ENCODE measurements at places on chromosomes 7 and 10.

- no peak for DNase-seq
Observed at GRCh38 chr10:48632166-48632565, 27.3 kb upstream of the ARHGAP22 start.

GRCh38 chr7:55730197-55730596 lies 132.4 kb downstream of the SEPTIN14 start:
- no peak for DNase-seq

DNA sequence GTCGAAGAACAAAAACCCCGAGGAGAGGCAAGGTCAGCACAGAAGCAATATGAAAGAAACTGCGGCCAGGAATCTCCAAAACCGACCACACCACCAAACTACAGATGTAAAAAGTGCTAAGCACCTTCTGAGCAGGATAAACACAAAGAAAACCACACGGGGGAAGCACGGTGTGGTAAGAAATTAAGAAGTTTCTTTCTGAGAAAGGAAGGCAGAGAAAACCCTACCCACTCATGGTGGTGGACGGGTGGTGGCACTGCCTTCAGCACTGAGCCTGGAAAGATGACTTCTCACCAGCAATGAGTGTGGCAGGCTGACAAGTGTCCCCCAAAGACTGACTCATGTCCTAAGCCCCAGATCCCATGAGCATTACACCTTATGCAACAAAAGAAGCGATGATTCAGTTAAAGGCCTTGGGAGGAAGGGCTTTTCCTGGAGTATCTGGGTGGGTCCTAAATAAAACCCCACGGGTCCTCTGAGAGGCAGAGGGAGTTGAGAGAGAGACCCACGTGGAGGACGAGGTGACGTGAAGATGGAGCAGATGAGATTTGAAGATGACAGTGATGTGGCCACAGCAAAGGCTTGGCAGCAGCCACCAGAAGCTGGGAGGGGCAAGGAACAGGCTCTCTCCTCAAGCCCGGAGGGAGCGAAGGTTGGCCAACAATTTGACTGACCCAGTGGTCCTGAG lies 124.9 kb downstream of the DLG5 start:
- DNase-seq: peak; percentile 77

GRCh38 chr10:1354809-1355710 lies 298.9 kb downstream of the WDR37 start:
- no peak for DNase-seq

DNA sequence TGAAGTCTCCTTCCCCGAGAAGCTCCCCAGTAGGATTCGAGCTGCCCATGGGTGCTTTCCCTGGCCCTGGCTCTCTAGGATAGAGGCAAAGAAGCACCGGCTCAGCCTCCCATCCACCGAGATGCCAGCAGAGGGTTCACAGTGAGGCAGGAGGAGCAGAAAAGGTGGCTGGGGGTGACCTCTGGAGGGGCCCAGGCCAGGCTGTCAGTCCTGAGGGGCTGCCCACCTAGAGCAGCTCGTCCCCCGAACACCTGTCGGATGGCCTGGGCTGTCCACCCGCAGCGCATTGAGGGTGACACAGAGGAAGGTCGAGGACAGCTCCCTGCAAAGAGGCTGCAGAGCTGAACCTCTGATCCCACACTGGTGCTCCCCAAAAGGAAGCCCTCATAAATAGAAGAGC lies 167.2 kb upstream of the PPP2R2D start:
- no peak for DNase-seq

GRCh38 chr7:99390941-99391602 lies 16.5 kb downstream of the ARPC1B start:
- DNase-seq: no peak

DNA sequence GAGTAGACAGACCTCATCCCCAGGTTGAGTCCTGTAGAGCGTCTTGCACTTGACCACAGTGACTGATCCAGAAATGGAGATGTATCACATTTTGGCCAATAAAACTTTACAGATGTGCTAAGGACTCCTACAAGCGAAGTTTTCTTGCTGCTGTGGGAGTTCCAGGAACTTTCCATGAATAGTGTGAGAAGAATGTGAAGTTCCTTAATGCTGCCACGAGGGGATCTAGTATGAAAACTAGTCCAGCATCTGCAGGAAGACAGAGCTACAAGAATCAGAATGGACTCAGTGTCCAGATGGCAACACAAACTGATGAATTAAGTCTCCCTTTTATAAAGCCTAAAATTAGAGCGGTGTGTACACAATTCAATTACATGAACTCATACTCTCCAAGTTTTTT lies 14.8 kb upstream of the LSM8 start:
- DNase-seq: no peak

GRCh38 chr10:116891208-116891607 lies 41.9 kb downstream of the ENO4 start:
- DNase-seq: no peak

DNA sequence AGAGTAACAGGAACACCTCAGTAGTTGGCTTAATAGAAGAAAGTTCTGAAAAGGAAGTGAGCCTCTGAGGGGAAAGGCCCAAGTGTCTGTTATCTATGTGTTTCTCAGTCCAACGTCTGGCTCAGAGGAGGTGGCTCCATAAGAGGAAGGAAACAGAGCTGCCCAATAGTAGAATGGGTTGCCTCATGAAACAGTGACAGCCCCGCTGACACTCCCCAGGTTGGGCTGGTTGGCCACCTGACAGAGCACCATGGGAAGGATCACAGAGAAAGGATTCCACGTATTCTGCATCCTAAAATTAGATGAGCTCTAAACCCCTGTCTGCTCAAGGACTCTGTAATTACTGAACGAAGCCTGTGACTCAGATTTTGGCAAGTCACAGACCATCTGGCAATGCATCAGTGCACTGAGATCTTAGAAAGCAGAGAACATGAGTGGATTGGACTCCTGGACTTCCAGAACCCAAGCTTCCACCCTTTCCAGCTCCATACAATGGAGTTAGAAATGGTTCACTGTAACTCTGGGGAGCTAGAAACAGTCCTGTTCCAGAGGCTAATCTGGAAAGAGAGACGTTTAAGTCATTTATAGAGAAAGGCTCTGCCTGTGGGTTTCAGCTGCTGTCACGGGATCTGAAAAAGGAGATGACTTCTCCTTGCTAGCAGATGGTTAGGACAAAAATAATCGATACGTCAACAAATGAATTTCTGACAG lies 2.9 kb downstream of the PKD2L1 start:
- peak; percentile 51 for DNase-seq

DNA sequence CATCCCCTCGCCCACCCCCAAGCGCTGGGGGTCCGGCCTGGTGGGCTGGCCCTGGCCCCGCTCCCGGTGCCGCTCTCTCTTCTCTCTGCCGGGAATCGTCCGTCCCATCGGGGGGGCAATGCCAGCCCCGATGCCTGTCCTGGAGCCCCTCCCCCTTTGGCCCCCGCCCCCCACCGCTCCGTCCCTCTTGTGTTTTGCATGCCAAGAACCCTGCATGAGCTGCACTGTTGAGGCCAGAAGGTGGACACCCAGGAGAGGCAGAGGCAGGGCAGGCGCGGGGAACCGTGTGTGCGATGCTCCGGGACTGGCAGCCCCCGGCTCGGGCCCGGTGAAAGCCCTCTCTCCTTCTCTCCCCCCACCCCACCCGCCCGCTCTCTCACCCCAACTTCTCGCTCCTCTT lies 22.1 kb upstream of the HSPB1 start:
- DNase-seq: no peak

DNA sequence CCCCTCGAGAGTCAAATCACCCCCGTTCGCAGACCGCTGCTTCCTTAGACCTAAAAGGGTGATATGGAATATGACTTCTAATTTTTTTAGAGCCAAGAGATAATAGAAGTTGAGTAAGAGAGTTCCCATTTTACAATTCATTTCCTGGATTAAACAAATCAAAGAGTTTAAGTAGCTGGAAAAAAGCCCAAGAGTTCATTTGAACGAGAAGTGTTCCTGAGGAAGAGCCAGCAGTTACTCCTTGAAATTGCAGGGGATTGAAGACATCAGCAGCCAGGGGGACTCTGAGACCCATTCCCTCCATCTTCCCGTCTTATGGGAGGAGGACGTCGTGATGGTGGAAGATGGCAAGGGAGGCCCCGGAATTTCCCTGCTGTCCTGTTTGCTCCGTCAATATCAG lies 277.0 kb downstream of the WDR11 start:
- no peak for DNase-seq

DNA sequence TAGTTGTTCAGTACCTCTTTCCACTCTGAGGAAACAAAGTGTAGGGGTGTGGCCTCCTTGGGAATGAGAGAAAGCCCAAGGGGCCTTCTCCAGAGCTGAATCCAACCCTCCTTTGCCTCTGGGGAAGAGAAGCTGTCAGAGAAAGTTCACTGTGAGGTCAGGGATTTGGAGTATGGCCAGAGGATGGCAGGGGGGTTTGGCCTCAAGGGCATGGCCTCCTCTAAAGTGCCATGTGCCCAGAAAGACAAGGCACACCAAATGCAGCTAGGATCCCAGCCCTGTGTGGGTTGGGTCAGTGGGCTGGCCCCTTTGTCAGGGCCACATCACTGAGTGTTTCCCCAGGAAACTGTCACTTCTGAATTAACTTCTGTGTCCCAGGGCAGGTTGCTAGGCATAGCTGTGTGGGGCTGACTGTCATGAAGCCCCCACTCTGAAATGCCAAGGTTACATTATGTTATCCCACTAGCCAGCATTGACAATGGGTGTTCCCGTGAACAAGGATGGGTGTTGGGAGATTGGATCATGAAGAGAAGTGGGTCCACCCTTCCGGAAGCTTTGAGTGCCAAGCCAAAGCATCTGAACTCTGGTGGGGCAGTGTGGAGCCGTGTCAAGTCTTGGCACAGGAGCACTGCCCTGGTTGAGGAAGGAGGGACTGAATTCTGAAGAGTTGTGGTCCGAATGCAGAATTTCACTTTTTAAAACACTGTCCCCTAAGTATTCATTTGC lies 123.3 kb downstream of the ZMIZ1 start:
- DNase-seq: no peak

- DNase-seq: no peak
Observed at GRCh38 chr10:22643775-22644174, 70.6 kb downstream of the PIP4K2A start.

- DNase-seq: peak; percentile 41
Observed at GRCh38 chr10:124354411-124355382, 64.0 kb downstream of the OAT start.

GRCh38 chr10:73501651-73502050 lies 5.8 kb upstream of the PPP3CB start:
- DNase-seq: no peak

DNA sequence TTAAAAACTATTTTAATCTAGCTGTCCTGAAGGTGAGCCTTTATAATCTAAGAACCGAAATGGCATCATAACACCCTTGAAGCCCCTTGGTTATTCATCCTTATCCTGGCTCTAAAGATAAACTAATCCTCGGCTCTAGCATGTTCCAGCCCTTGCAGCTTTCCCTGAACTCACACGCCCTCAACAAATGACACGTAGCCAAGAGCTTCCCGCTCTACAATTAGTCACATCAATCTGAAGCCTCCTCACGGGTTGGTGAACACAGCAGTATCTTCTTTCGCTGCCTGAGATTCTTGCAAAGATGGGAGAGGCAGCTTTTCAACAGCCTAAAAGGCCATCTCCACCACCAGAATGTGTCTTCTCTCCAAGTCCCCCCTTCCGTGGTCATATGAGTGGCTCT lies 4.1 kb downstream of the FRMD4A start:
- no peak for DNase-seq

DNA sequence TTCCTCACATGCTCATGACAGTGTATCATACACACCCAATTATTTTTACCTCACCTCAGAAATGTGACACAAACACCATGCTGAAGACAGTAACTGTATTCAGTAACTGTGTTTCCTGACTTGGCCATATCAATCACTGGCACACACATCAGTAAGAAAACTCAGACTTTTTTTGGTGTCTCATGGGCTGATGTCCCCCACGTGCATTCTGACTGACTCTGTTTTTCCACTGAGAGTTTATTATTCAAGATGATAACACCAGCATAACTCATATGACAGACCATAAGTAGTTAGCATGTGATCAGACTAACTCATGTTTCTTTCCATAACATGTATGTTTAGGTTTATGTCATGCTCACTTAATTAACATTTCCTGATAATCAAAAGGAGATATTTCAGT lies 124.8 kb downstream of the CD36 start:
- no peak for DNase-seq

GRCh38 chr10:109957092-109957797 lies 33.9 kb upstream of the XPNPEP1 start:
- DNase-seq: no peak

DNA sequence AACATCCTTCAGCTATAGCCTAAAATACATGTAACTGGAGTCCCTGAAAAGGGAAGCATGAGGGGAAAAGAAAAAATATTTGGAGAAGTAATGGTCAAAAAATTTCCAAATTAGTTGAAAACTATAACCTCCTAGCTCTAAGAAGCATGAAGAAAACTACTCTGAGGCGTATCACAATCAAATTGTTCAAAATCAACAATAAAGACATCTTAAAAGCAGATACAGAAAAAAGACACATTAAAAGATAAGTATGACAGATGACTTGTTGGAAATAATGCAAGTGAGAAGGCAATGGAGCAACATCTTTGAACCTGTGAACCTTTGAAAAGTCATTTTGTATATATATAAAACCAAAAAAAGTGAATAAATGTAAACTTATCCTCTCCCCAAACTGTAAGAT lies 93.1 kb downstream of the RNF32 start:
- no peak for DNase-seq

DNA sequence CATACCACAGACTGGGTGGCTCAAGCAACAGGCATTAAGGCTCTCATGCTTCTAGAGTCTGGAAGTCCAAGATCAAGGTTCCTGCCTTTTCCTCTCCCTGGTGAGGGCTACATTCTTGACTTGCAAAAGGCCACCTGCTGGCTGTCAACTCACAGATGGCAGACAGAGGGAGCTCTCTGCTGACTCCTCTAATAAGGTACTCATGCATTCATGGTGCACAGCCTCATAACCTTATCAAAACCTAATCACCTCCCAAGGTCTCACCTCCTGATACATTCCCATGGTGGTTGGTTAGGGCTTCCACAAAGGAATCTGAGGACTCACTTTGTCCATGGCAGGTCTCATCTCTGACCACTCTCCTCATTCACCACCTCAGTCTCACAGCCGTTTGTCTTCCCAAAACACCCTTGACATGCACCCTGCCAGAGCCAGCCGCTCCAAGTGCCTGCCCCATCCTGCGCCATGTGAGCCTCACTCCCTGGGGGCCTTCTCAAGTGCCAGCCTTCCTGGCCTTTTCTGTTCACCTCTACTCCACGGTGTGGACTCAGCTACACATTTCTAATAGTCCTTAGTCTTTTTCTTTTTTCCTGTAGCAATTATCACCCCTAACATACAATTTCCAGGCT lies 400.3 kb upstream of the ADARB2 start:
- no peak for DNase-seq

- no peak for DNase-seq
Observed at GRCh38 chr10:127649642-127650041, 87.3 kb upstream of the FOXI2 start.

DNA sequence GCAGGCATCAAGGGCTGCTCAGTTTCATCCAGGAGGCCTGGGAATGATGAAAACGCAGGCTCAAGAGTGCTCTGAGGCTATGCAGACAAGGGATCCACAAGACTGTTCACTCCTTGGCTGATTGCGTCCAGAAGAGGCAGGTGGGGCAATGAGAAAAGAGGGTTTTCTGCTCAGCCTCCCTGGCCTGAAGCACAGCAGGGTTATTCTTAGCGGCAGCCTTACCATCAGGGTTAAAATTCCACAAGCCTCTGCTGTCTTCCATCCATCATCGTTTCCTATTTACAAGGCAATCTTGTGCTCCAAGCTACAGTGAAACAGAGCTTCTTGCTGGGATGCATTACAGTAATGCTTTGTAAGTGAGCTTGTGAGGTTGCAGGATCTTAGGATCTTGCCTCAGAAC lies 129.4 kb upstream of the SHH start:
- DNase-seq: no peak
